ENCODE measurements at places on chromosomes 4 and X.

DNA sequence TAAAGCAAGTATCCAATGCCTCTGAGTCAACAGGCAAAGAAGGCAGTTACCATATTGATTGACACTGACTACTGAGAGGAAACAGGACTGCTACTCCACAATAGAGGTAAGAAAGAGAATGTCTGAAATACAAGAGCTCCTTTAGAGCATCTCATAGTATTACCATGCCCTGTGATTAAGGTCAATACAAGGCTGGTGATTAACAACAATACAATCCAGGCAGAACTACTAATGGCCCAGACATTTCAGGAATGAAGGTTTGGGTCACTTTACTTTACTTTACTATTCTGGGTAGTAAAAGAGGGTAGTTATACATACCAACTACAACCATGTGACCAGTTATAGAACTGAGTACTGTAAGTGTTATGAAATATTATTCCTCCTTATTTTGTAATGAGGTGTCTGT, 44.5 kb downstream of the BRWD3 start:
- no peak overlapping the region for H3K4me3 ChIP-seq
- H3K27me3 ChIP-seq = no peaks in the 10 kb centered on the region
- H3K27ac ChIP-seq = no peak overlapping the region
- no peak for DNase-seq
- peaks cover 38% of the 10 kb centered on the region for H3K4me1 ChIP-seq

DNA sequence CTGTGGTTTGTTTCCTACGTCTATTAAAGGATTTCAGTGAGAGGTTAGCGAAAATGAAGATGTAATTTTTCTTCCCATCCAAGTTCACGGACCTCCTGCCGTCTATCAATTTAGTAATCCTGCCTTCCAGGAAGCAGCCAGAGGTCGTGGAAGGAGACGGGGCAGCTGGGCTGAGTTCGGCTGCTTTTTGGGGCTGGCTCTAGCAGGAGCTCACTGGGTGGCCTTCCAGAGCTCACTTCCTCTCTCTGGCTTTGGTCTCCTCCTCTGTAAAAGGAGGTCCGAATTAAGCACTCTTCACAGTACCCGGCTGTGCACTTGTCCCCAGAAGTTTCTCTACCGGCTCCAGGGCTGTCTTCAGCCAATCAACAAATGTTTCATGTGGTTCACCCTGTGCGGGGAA, 295.4 kb downstream of the BCOR start:
- no peak overlapping the region for H3K27ac ChIP-seq
- H3K36me3 ChIP-seq = no peaks in the 10 kb centered on the region
- H3K27me3 ChIP-seq = no peaks in the 10 kb centered on the region
- H3K4me1 ChIP-seq = no peaks in the 10 kb centered on the region

DNA sequence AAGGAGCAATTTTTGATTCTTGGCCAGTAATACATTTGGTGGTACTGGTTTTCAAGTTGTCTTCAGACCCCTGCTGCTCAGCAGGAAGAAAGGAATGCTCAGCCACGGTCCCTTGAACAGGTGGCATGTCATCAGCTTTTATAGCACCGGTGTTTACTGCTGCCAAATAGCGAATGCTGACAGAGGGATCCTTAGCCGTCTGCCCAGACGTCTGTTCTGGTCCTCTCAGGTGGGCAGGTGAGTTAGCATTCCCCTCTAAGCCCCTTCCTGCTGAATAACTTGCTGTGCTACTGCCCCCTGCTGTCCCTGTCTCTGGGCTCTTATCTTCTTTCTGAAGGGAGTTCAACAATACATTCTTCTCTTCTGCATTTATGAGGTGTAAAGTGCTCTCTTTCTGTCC, 28.4 kb downstream of the BOD1L1 start:
- H3K27me3 ChIP-seq = no peaks in the 10 kb centered on the region
- H3K4me1 ChIP-seq = no peaks in the 10 kb centered on the region
- H3K4me3 ChIP-seq = no peak overlapping the region
- H3K27ac ChIP-seq = no peak overlapping the region

DNA sequence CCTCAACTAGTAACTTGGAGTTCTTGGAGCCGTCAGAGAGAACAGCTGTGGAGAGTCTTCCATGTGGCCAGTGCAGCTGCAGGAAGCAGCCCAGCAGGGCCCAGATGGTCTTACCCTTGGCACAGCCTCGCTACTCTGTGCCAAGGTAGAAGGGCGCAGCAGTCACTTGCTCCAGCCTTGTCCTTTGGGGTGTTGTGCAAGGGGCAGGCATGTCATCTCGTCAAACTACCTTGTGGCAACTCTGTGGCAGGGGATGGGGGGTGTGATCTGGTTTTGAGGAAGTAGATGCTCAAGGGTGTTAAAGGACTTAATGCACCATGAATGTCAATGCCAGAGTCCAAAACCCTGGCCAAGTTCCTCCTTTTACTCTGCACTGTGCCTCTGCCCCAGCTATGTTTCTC, 34.2 kb upstream of the TBC1D14 start:
- no peak overlapping the region for H3K27ac ChIP-seq
- H3K4me3 ChIP-seq = no peak overlapping the region
- H3K36me3 ChIP-seq = peaks cover 65% of the 10 kb centered on the region

- no peaks in the 10 kb centered on the region for H3K27me3 ChIP-seq
- peaks cover 52% of the 10 kb centered on the region for H3K4me1 ChIP-seq
- DNase-seq = no peak
- peaks cover 40% of the 10 kb centered on the region for H3K36me3 ChIP-seq
- H3K4me3 ChIP-seq = no peak overlapping the region
Measured at GRCh38 chr4:148261848-148262247, 180.4 kb downstream of the NR3C2 start.

GRCh38 chr4:153234885-153235284, 30.6 kb downstream of the TRIM2 start:
- DNase-seq = no peak
- H3K27me3 ChIP-seq = peaks cover 1% of the 10 kb centered on the region
- H3K4me1 ChIP-seq = peaks cover 18% of the 10 kb centered on the region
- peak overlapping the region; percentile 13 for H3K27ac ChIP-seq
- no peak overlapping the region for H3K4me3 ChIP-seq

DNA sequence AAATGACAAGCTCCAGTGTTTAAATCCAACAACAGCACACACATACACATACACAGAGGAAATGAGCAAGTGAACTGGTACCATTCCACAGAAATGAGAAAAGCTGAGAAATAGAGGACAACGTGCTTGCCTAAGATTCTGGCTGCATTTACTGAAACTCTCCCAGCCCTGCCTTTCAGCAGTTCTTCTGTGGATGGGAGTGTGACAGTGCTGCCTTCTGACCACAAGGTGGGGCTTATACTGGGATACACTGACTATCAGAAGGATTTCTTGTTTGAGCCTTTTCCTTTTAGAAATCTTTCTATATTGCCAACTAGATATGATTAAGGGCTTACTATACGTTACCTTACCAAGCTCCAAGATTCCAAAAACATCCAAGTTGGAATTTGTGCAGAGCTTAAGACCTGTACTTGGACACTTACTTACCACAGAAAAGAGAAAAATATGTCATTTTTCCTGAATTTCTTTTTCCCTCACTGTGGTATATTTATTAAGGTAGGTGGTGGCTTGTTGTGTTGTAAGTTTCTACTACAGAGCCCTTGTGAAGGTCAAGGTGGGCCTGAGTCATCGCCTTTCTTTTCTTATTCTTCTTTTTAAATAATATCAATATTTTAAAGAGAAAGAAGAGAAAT, 10.7 kb upstream of the CXCL8 start:
- H3K27ac ChIP-seq = no peak overlapping the region
- no peaks in the 10 kb centered on the region for H3K4me1 ChIP-seq
- H3K4me3 ChIP-seq = no peak overlapping the region

DNA sequence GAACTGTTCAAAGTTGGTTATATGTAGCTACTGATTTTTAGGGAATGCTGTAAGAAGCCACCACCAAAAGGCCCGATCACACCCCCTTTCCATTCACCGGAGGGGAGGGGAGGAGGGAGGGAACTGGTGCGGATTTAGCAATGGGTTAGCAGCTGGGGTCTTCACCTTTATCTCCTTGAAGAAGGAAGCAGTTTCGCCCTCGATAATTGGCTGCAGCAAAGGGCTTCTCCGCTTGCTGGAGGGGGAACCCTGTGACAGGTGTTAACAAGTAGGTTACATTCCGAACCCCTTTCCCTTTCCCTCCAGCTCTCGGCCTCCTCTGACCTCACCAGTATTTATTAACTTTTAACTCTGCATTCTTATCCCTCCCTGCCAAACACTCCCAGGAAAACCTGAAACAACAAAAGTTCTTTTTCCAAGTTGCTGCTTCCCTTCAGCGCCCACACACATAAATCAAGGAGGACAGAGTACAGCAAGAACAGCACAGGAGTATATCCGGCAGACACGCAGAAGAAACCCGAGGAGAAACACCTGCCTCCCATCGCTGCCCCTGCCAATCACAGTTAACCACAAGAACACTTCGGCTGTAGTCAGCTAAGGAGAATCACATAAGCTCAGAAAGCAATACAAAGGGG, 39.8 kb upstream of the NAP1L5 start:
- peaks cover 9% of the 10 kb centered on the region for H3K4me1 ChIP-seq
- peak; percentile 9 for DNase-seq
- no peaks in the 10 kb centered on the region for H3K27me3 ChIP-seq

- DNase-seq = no peak
- H3K27ac ChIP-seq = peak overlapping the region; percentile 54
- peaks cover 4% of the 10 kb centered on the region for H3K27me3 ChIP-seq
- H3K4me1 ChIP-seq = peaks cover 10% of the 10 kb centered on the region
- no peak overlapping the region for H3K4me3 ChIP-seq
Measured at GRCh38 chr4:26238426-26238777, 82.4 kb upstream of the RBPJ start.

GRCh38 chr4:41227902-41228301, 13.6 kb upstream of the APBB2 start:
- H3K27ac ChIP-seq = no peak overlapping the region
- no peaks in the 10 kb centered on the region for H3K4me1 ChIP-seq
- DNase-seq = no peak
- H3K27me3 ChIP-seq = peaks cover 11% of the 10 kb centered on the region
- no peaks in the 10 kb centered on the region for H3K36me3 ChIP-seq

- no peak overlapping the region for H3K4me3 ChIP-seq
- H3K27me3 ChIP-seq = no peaks in the 10 kb centered on the region
- no peak for DNase-seq
- no peak overlapping the region for H3K27ac ChIP-seq
Measured at GRCh38 chr4:127421437-127421836, 211.3 kb upstream of the INTU start.

DNA sequence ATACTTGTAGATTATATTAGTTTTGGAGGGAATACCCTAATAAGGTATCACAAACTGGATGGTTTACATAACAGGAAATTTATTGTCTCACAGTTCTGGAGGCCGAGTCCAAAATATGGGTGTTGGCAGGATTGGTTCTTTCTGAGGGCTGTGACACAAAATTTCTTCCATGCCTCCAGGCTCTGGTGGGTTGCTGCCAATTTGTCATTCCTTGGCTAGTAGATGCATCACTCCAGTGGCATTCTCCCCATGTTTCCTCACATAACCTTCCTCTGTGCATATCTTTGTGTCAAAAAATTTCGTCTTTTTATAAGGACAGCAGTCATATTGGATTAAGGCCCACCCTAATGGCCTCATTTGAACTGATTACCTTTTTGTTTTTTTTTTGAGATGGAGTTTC, 49.3 kb downstream of the APELA start:
- DNase-seq = no peak
- H3K4me3 ChIP-seq = no peak overlapping the region
- H3K36me3 ChIP-seq = no peaks in the 10 kb centered on the region
- no peaks in the 10 kb centered on the region for H3K4me1 ChIP-seq
- H3K27me3 ChIP-seq = peaks cover 2% of the 10 kb centered on the region

DNA sequence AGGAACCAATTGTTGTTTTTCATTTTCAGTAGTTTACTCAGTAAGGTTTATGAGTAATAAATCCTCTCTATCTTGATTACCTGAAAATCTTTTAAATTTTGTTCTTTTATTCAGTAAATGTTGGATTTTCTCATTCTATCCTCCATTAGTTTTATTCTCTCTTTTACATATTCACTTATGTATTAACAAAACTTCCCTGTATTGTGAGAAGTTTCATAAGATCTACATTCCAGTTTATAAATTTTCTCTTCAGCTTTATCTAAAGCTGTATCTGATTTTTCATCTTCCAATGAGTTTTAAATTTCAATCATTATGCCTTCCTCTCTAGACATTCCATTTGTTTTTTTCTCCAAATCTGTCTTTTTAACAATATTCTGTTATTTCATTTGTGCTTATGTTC, 310.2 kb downstream of the UNC5C start:
- no peaks in the 10 kb centered on the region for H3K27me3 ChIP-seq
- no peak overlapping the region for H3K4me3 ChIP-seq
- no peaks in the 10 kb centered on the region for H3K4me1 ChIP-seq
- peaks cover 7% of the 10 kb centered on the region for H3K36me3 ChIP-seq

DNA sequence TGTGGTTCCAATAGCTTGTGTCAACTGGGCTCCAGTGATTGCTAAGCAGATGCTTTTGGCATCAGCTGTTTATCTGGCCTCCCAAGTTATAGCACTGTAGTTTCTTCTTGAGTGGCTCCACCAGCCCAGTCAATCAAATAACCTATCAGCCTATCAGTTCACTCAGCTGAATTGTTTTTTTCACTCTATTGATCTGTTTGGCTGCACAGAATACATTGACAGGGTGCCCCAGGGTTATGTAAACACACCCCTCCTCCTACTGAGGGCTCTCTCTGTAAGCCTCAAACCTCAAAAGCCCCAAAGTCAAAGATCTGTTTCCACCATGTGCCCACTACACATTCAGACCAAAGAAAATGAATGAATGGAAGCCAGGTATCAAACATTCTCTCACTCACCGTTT, 214.0 kb downstream of the HS6ST2 start:
- H3K36me3 ChIP-seq = no peaks in the 10 kb centered on the region
- no peak overlapping the region for H3K4me3 ChIP-seq
- H3K4me1 ChIP-seq = no peaks in the 10 kb centered on the region
- DNase-seq = no peak

GRCh38 chr4:94284889-94285288, 57.7 kb downstream of the HPGDS start:
- H3K27me3 ChIP-seq = no peaks in the 10 kb centered on the region
- H3K4me1 ChIP-seq = no peaks in the 10 kb centered on the region
- no peak overlapping the region for H3K4me3 ChIP-seq
- DNase-seq = no peak
- no peak overlapping the region for H3K27ac ChIP-seq
- peaks cover 82% of the 10 kb centered on the region for H3K36me3 ChIP-seq

DNA sequence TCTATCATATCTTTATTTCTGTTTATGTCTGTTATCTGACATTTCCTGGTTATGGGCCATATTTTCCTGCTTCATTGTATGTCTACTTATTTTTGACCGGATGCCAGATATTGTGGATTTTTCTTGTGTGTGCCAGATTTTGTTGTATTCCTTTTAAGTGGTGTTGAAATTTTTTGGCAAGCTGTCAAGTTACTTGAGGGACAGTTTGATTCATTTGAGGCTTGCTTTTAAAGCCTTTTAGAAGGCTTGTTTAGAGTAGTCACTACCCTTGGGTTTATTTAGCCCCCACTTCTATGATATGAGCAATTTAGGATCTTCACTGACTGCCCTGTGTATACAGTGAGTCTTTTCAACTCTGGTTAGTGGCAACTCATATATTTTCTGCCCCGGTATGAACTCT, 29.2 kb upstream of the NPY2R start:
- H3K27me3 ChIP-seq = no peaks in the 10 kb centered on the region
- H3K27ac ChIP-seq = no peak overlapping the region
- H3K4me1 ChIP-seq = no peaks in the 10 kb centered on the region
- no peak for DNase-seq
- no peak overlapping the region for H3K4me3 ChIP-seq
- H3K36me3 ChIP-seq = no peaks in the 10 kb centered on the region

- H3K4me1 ChIP-seq = no peaks in the 10 kb centered on the region
- no peak overlapping the region for H3K4me3 ChIP-seq
- peaks cover 5% of the 10 kb centered on the region for H3K36me3 ChIP-seq
- no peak for DNase-seq
Measured at GRCh38 chrX:22314692-22315091, 42.0 kb downstream of the CBLL2 start.
